ENCODE measurements at places on chromosomes 16 and 17.

GRCh38 chr17:79677646-79678045 lies 53.1 kb upstream of the ENPP7 start:
- no peak for DNase-seq

DNA sequence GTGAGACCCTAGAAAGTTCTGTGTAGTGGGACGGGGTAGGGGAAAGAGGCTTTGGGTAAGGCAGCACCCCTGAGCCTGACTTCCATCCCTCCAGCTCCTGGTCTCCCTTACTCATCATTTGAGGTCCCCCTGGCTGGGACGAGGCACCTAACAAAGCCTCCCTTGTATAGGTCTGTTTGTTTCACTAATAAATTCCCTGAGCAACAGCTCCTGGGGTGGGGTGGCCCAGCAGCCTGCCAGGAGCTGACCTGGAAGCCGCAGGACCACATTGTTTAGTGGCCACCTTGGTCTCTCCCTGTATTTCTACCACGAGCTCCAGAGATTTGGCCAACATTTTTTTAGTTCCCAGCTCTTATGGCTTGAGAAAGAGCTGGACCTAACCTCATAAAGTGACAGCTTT lies 7.2 kb downstream of the PRR15L start:
- DNase-seq, result no peak

DNA sequence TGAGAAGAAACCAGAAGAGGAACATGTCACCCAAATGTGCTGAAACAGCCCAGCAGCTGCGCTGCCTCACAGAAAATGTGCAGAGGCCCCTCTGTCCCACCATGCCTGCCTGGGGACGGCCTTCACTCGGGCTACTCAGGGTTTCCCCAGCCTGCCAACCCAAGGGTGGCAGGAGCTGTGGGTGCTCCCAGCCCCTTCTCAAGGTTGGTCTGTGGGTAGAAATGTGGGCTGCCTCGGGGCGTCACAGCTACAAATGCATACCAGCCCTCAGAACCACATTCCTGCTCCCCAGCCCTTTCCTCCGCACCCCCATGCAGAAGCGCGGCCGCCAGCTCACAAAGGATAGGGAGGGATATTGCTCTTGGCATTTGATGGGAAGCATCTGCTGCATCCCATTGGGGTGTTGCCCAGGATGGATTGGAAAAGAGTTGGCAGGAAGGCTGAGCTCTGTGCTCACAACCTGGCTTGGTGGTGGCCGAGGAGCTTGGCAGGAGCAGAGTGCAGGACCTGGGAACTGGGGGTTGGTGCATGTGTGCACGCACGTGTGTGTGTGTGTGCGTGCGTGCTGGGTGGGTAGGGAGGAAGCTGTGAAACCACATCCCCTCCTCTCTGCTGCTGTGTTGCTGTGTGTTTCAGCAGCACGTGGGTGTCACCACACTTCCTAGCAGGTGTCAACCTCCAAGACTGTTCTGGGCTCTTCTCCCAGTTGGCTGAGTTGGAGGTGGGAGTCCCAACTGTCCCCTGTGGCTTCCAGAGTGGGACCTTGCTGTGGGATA lies 304.4 kb downstream of the SEC14L1 start:
- no peak for DNase-seq

DNA sequence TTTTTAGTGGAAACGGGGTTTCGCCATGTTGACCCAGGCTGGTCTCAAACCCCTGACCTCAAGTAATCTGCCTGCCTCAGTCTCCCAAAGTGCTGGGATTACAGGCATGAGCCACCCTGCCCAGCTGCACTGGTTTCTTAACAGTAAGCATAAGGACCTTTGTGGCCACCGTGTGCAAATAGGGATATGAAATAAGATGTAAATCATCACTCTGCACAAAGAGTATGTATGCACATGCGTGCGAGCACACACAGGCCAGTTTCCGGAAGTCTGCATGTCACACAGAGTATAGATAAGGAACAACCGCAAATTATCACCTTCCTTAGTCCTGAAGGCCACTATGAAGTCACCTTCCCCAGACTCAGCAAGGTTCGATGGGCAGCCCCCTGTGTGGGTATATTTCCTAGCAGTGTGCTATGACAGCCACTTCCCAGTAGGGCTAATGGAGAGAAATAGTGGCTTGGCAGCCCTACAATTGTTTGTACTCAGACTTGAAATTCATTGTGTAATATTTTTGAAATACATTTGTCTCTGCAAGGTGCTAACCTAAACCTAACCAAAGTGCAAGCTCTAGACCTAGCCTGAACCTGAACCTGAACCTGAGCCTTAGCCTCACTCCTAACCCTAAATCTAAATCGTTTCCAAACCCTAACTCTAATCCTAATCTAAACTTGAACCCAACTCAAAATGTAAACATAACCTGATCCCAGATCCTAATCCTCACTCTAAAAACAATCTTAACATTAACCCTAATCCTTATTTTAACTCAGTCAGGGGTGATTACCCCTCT lies 48.4 kb upstream of the SKAP1 start:
- no peak for DNase-seq

- no peak for DNase-seq
Observed at GRCh38 chr16:26169473-26169872, 477.7 kb downstream of the HS3ST4 start.
